NCI-H446 (cell line): ENCODE measurements at places on chromosomes 4 and X.

GRCh38 chr4:54102531-54103106, 2.7 kb downstream of the GSX2 start:
- no peak for DNase-seq

DNA sequence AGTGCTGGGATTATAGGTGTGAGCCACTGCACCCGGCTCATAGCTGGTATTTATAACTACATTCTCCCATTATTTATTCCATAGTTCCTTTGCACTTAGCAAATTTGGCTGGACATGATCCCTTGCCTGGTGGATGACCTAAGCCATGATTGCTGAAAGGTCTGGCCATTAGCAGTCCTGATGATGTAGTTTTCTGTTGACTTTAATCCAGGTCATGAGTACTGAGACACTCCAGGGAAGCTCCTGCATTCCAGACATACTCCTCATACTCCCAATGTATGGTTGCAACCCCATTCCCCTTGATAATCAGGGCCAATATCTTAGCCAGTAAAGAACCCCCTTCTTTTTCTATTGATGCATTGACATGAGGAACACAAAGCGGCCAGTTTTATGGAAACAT, 24.4 kb upstream of the MGST2 start:
- no peak for DNase-seq

DNA sequence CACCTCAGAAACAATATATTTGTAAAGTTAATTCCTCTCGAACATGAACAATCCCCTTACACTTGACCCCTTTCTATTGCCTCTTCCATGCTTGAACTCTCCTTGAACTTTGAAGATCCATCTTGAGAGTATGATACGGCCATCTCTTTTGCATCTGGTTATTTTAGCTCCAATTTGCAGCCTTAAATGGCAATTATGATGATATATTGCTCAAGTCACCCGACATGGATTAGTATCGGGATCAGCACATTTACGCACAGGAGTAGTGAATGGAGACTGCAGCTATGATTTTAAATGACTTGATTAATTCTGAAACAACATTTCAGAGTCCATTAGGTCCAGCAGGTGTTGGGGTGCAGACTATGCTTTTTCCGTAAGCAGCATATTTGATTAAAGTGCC, 143.8 kb upstream of the PAQR3 start:
- DNase-seq: no peak

- no peak for DNase-seq
These were observed 566.2 kb downstream of the DACH2 start for GRCh38 chrX:86714441-86714840.

GRCh38 chr4:42341518-42342026, 55.7 kb upstream of the SHISA3 start:
- no peak for DNase-seq

DNA sequence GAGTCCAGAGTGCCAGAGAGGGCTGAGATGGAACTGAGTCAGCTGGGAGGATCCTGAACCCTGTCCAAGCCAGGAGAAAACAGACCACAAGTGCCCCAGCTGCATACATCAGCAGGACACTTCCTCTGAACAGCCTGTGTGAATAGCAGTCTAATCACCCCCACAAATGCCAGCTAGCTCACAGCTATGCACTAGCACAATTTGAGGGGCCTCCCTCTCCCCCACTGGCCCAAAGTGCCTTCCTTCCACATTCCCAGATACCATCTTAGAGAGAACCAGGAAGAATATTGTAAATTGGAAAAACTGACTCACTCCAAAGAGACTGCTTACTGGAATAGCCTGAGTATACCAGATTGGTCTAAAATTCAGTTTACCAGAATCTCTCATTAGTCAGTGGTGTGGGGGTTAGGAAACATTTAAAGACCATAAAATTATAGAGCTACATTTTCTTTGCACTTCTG, 292.6 kb upstream of the KLF3 start:
- DNase-seq: no peak

DNA sequence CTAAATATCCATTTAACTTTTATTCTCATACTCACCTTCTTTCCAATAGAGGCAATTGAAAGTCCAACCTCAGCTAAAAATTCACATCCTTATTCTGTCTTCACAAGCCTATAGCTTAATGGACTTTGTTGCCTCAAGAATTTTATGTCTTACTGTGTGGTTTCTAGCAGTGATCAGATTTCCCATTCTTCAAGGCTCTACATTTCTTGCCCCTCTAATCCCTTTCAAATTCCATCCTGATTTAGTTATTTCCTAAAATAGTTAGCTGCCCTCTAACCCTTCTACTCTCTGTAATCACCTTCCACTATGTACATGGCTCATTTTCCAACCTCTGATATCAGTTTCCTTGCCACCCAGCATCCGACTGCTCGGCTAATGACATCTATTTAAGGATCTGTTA, 204.1 kb upstream of the CENPE start:
- no peak for DNase-seq

DNA sequence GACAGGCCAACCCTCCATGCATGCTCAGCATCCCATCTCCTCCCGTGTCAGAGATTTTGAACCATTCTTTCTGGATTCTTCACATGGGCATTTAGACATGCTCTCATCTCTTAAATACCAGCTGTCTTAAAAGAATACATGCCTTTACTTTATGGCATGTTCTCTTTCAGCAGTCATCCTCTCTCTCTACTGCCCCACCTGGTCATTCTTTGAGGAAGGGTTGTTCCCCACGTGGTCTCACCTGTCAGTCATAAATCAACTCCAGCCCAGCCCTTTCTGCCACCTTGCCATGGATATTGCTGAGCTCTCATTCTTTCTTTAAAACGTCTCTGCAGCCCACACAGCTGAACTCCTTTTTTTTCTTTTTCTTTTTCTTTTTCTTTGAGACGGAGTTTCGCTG, 111.3 kb downstream of the ARHGAP10 start:
- DNase-seq: no peak
